ENCODE measurements at places on chromosomes 1 and 21.
A peak's percentile ranks its signal among the peaks of the same experiment; 100 is the strongest.

- peak; percentile 94 for DNase-seq
Measured at GRCh38 chr1:48776393-48777218, at the start of gene BEND5. Gene BEND5 (minus strand): TSS chr1:48776891. CDS start chr1:48776831, 60 bp downstream.

DNA sequence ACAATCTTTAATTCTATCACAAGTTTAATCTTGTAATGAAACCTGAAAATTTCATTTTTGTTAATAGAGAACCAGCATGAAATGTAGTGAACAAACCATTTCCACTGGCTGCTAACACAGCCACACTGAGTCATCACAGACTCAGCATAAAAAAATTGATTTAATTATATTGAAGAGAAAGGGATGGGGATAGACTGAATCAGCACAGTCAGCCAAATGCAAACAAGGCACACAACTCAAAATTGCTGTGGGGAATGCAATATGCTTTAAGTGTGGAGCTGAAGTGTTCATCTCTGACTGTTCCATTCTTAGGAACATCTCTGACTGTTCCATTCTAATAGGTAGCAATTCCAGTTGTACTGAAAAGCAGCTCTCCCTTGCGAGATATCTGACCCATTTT lies 299.8 kb downstream of the MRPL39 start:
- DNase-seq = no peak

DNA sequence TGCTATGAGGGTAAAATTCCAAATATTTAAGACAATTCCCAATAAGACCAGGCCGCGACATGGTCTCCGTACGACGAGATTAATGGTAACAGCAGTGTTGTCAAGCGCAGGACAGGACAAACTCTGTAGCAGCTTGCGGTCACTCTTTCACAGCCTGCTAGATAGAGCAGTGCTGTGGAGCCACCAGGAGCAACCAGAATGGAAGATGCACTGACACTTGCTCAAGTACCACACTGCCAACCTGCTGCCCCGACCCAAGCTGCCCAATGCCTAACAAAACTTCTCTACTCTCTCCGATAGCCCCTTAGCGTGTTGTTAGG lies 636 bp downstream of the WARS2 start:
- DNase-seq = no peak

- peak; percentile 64 for DNase-seq
Measured at GRCh38 chr1:13751458-13751871, 51.5 kb downstream of the PRDM2 start.

- DNase-seq = peak; percentile 77
Measured at GRCh38 chr1:7247791-7248548, 462.7 kb downstream of the CAMTA1 start.

- no peak for DNase-seq
Measured at GRCh38 chr1:115242543-115242942, 95.5 kb downstream of the NGF start.

GRCh38 chr1:25066731-25067517 lies 136.8 kb upstream of the RUNX3 start:
- DNase-seq = no peak

DNA sequence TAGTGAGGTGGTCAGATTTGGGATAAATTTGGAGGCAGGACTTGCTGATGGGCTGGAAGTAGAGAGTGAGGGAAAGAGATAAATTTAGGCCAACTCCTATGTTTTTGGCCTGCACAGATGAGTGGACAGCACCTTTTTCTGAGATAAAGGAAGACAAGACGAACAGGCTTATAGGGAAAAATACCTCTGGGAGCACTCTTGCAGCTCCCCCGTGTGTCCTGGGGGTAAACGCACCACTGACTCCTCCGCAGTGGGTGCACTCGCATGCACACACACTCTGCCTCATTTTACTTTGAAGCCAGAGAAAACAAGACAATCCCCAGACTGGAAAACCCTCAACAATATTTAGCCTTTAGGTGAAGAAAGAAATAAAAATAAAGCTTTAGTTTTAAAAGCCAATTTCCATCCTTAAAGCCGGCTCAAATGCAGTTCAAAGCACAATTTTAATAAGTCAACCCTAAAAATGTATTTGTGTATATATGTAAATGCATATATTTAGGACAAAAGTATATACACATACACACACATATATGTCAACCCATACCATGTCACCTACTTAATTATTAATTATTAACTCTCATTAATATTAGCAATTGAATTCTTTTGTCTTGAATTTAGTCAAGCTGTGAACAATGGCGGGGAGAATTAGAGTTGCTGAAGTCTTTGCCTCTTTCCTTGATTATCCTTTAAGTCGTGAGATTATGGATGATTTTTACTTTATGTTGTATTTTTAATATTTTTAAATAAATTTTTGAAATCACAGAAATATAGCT lies 341.8 kb downstream of the ZNF326 start:
- no peak for DNase-seq

DNA sequence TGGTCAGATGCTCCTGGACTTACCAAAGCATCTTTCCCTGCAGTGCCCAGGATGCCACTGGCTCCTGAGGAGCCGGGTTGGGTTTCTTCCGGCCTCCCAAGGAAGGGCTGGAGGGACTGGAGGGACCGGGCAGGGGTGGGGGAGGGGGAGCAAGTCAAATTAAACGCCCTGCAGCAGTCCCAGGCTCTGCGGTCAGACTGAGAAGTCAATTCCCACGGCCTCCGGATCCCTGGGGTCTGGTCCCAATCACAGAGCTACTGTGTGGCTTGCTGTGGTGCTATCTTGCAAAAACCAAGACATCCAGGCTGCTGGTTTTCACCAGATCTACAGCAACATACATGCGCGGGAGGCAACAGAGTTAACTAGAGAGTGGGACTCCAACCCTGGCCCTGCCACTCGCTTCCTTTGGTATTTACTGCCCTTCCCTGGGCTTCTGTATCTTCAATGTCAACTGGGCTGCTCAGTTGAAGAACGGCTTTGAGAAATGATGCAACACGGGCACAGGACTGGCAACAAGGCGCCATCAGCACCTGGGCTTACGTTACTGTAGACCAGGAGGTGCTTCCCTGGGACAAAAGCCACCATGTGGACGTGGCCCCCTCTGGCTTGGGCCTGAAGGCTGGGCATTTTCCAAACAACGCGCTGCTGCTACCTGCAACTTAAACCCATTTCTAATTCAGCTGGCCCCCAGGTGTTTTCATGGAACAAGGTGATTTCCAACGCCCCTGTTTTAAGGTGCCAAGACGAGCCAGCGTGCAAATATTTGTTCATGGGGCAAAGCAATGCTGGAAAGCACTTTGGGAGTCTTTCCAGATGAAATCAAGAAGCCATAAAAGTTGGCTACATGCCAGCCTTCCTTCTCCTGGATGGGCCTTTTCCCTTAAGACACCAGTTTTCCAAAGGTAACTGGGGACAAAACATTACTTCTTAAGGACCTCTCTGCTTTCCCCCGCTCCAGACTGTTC lies 11.5 kb downstream of the RCC2 start:
- no peak for DNase-seq
